ENCODE measurements at places on chromosomes 12 and 14.

- no peak for DNase-seq
Observed at GRCh38 chr12:24561882-24562770, 386.8 kb downstream of the BCAT1 start.

- no peak for DNase-seq
Observed at GRCh38 chr12:42582050-42582449, 7.5 kb downstream of the PRICKLE1 start.

DNA sequence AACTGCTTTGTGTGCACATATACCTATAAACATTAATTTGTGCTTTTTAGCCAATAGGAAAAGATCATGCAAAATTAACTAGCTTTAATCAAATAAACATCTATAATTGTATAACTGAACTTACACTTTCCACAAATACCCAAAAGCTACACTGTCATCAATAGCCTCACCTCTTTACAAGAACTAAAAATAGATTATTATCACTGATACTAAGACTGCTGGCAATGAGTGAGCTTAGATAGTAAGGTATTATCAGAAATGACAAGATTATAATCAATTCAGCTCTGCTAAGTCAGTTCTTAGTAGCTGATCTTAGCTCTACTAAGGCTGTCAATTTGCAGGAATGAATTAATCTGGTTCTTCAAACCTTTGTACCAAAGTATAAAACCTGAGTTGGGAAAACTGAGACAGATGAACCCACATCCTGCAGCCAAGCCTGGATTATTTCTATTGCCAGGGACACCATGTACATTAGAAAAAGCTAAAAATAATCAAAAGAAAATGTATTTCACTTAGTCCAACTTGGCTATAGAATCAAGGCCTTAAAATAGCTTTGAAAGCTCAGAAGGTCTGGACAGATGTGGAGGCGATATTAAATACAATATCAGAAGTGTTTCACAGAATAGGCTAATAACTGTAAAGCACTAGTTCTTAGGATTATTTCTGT, 5.2 kb downstream of the FKBP3 start:
- DNase-seq: no peak

DNA sequence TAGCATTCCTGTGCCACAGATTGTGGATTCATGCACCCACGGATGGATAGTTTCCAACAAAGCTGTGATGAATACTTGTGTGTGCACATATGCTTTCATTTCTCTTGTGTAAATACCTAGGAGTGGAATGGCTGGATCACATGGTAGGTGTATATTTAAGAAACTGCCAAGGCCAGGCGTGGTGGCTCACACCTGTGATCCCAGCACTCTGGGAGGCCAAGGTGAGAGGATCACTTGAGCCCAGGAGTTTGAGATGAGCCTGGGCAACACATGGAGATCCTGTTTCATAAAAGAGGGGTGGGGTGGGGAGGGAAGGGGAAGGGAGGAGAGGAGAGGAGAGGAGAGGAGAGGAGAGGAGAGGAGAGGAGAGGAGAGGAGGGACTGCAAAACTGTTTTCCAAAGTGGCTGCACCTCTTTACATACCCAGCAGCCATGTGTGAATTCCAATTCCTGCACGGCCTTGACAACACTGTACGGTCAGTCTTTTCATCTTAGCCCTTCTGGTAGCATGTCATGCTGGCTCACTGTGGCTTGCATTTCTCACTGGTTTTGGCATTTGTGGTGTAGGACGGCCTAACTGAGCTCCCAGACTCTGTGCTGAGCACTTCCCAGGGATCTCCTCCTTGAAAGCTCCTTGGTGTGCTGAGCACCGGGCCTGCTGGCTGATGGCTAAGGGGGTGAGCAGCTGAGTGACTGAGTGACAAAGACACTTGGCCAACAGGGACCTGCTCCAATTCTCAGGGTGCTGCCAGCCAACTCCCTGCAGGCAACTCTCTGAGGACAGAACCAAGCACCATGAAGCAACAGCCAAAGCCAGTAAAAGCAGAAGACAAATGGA, 27.9 kb downstream of the SYNE3 start:
- no peak for DNase-seq

DNA sequence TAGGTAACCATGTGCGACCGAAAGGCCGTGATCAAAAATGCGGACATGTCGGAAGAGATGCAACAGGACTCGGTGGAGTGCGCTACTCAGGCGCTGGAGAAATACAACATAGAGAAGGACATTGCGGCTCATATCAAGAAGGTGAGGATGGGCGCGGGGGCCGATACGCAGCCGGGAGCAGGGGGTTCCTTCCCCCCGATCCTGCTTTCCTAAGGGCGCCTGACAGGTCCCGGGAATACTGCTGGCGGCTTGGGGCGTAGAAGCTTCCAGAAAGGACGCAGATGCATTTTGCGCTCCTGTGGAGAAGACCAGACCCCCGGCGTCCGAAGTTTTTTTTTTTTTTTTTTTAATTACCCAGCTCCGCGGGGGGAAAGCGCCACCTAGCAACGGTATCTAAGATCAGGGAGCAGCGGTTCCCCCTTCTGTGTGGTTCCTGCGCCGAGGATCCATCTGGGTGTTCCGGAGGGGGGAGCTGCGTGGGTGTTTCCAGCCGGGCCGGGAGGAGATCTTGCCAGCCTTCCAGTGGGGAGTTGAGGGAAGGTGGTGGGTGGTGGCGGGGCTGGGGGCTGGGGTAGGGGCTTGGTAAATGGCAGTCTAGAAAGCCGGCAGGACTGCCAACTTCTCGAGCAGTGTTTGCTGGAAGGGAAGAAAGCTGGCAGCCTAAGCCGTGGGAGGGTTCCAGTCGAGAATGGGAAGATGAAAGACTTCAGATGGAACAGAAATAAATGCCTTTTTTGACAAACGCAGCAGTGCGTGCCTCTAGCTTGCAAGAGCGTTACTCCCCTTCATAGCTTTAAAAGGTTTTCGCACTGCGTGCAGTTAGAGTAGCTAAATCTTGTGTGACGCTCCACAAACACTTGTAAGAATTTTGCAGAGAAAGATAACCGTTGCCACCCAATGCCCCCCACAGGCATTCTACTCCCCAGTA, 764 bp downstream of the DYNLL1 start:
- peak; percentile 33 for DNase-seq

DNA sequence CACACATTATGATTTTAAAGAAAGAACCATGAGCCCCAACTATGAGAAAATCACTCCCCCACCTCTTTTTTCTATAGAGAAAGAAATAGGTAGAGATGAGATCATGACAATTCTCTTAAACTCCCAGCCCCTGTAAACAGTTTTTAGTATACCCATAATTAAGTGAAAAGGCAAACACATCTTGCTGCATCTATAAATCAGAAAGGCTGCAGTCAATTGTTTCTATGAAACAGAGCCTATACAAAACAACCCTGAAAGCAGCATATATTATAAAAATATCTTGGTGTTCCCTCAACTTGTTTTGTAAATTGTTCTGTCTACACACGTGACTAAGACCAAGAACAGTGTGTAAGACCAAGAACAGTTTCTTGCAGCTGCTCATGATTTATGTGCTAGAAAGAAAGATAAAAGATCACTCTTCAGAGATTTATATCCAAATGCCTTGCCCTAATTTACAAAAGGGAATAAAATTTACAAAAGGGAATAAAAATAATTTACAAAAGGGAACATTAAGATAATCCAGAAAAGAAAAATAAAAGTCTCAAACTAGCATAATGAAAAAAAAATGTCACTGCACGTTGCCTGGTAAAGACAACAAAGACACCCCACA, 4.8 kb downstream of the KITLG start:
- DNase-seq: no peak

DNA sequence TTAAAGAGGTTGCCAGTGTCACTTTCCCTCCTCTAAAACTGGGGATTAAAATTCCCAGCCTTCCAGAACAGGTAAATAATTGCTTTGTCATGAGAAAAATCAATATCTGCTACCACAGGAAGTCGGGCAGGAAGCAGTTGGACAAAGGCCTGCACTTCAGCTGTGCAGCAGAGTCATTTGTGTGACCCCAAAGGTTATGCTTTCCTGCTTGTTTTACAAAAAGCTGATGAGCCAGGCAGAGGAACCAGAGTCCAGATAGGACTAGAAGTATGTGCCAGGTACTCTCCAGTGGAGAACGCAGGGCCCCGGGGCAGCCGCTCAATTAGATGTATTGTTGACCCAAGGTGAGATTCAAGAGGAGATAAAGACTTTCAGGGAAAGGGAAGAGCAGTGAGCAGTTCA, 117.1 kb upstream of the FRMD6 start:
- no peak for DNase-seq

GRCh38 chr12:93729934-93730333, 52.8 kb downstream of the CRADD start:
- no peak for DNase-seq

GRCh38 chr14:63460680-63461369, 82.4 kb downstream of the PPP2R5E start:
- no peak for DNase-seq

- DNase-seq: no peak
Observed at GRCh38 chr12:57983146-57983857, 41.9 kb downstream of the ATP23 start.

Measured in stimulated activated CD8-positive, alpha-beta memory T cell treated with anti-CD3 and anti-CD28 coated beads, Interleukin-12 subunit alpha, Interleukin-12 subunit beta, amount 100 ng/mL, for 1 hour (primary cell).